ENCODE measurements at places on chromosomes 6 and 20.
A peak's percentile ranks its signal among the peaks of the same experiment; 100 is the strongest.

GRCh38 chr6:14766391-14766994, 479.4 kb upstream of the JARID2 start:
- DNase-seq: no peak

GRCh38 chr20:51206032-51206662, 183.2 kb upstream of the KCNG1 start:
- no peak for DNase-seq

DNA sequence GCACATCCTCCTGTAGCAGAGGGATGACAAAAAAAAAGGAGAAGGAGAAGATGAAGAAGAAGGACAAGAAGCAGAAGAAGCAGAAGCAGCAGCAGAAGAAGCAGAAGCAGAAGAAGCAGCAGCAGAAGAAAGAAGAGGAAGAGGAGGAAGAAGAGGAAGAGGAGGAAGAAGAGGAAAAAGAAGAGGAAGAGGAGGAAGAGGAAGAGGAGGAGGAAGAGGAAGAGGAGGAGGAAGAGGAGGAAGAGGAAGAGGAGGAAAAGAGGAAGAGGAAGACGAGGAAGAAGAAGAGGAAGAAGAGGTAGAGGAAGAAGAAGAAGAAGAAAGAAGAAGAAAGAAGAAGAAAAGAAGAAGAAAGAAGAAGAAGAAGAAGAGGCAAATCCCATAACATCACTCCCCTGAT, 35.0 kb upstream of the AHI1 start:
- DNase-seq: no peak

DNA sequence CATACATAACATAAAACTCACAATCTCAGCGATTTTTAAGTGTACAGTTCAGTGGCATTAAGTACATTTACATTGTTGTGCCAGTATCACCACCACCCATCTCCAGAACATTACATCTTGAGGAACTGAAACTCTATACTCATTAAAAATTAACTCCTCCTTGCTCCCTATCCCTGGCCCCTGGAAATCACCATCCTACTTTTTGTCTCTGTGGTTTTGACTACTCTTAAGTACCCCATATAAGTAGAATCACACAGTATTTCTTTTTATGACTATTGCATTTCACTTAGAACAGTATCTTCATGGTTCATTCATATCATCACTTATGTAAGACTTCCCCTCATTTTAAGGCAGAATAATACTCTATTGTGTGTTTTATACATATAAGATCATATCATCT, 1108.1 kb downstream of the GRIK2 start:
- DNase-seq: no peak

DNA sequence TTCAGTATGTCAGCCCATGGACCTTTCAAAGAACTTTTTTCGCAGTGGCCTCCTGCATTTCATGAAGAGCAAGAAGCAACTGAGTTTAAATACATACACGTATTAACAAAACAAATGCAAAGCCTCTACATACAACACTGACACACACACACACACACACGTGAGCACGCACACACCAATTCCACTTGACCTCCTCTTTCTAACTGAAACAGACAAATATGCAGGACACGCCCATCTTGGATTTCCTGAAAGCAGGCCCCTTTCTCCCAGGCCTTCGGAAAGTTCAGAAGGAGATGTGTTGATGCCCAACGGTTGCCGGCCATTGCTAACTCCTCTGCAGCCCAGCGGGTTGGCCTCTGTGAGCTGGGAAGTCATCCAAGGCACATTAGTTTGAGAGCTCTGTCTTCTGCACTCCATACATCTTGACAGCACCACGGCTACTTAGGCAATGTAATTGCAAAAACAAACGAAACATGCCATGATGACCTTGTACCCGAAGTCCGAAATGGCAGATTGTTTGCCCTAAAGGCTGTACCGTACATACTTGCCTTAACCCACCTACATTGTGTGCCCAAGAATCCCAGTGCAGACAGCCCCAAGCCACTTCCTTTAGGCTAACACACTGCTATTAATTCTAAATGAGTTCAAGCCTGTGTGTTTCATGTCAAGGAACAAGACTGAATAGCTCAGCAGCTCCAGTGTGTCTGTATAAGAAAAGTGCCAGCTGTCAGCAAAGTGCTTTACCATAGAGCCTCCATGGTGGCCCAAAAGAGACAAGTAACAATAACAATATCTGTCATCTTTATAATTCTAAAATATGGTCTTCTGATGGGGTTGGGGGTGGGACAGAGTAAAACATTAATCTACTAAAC, 138.8 kb upstream of the RNF217 start:
- no peak for DNase-seq

- no peak for DNase-seq
Measured at GRCh38 chr20:53298911-53299310, 294.7 kb downstream of the ZNF217 start.

DNA sequence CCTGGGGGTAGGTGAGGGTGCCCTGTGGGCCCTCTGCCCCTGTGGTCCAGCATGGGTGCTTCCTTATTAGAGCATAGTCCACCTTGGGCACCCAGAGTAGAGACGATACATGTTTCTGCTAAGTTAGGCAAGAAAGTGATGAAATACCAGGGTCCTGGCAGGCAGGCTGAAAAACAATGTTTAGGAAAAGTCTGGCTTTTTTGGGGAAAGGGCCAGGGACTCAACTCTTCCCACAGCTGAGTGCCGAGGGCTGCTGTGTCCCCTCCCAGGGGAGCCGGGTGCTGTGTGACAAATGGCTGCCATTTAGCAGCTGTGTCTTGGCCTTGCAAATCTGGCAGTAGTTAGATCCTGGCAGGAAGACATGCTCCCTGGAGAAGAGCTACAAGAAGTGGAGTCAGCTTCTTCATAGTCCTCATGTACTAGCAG, 61.5 kb downstream of the RREB1 start:
- no peak for DNase-seq

- DNase-seq: no peak
Measured at GRCh38 chr6:132017942-132018341, 66.8 kb upstream of the CCN2 start.

GRCh38 chr20:62558779-62559178, 83.0 kb upstream of the GATA5 start:
- peak; percentile 23 for DNase-seq

- no peak for DNase-seq
Measured at GRCh38 chr6:97069363-97069762, 144.8 kb downstream of the KLHL32 start.

DNA sequence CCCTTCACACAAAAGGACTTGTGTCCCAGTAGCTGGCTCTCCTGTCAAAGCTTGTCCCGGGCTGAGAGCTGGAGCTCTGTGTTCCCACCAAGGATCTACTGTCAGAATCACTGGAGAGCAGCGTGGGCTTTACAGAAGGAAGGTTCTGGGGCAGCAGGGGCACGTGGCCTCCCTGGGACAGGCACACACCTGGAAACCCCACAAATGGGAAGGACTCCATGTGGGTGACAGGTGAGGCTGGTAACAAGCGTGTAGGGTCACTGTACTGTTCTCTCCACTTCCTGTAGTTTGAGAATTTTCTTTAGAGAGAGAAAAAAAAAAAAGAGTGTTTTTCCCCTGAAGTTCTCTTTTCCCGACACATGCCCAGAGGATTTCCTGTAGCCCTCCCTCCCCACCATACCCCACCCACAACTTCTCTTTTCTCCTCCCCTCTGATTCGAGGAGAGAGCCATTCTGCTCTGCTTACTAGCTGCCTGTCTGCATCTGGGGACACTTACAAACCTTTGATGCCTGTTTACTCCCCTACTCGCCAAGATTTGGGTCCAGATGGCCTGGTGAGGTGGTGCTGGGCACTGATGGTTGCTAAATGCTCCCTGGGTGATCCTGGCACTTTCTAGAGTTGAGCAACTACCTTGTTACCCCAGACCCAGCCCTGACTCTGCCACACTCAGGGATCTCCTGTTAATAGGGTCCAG, 84.1 kb upstream of the SIRPA start:
- no peak for DNase-seq

- no peak for DNase-seq
Measured at GRCh38 chr6:4164117-4164442, 28.7 kb upstream of the ECI2 start.

DNA sequence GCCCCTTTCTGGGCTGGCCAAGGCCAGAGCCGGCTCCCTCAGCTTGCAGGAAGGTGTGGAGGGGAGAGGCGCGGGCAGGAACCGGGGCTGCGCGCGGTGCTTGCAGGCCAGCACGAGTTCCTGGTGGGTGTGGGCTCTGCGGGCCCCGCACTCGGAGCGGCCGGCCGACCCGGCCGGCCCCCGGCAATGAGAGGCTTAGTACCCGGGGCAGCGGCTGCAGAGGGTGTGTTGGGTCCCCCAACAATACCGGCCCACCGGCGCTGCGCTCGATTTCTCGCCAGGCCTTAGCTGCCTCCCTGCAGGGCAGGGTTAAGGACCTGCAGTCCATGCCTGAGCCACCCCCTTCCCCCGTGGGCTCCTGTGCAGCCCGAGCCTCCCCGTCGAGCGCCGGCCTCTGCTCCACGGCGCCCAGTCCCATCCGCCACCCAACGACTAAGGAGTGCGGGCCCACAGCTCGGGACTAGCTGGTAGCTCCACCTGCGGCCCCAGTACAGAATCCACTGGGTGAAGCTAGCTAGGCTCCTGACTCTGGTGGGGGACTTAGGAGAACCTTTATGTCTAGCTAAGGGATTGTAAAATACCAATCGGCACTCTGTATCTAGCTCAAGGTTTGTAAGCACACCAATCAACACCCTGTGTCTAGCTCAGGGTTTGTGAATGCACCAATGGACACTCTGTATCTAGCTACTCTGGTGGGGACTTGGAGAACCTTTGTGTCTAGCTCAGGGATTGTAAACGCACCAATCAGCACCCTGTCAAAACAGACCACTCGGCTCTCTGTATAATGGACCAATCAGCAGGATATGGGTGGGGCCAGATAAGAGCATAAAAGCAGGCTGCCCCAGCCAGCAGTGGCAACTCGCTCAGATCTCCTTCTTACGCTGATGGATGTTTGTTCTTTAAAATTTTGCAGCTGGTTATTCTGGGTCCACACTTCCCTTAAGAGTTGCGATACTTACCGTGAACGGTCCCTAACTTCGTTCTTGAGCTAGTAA, 167.4 kb upstream of the RREB1 start:
- DNase-seq: no peak

GRCh38 chr20:47429409-47429808, 72.3 kb upstream of the NCOA3 start:
- DNase-seq: no peak

- DNase-seq: no peak
Measured at GRCh38 chr20:13147971-13148370, 73.1 kb upstream of the ISM1 start.

- DNase-seq: no peak
Measured at GRCh38 chr6:133683606-133684005, 205.3 kb upstream of the TCF21 start.

DNA sequence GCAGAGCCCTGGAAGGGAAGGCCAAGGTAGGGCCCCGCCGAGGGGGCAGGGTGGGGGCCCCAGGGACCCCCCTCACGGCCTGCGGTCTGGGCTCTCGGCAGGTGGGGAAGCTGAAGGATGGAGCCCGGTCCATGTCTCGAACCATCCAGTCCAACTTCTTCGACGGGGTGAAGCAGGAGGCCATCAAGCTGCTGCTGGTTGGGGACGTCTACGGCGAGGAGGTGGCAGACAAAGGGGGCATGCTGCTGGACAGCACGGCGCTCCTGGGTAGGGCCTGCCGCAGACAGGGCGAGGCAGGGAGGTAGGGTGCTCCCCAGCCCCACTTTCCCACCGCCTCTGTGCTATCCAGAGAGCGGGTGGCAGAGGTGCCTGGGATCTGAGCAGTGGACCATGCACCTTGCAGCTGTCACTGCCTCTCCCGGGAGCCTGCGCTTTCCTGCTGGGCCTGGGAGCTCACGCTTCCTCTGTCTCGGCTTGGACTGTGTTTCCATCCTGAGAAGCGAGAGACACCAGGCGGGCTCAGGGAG, 83.1 kb downstream of the SYNJ2 start:
- no peak for DNase-seq

- DNase-seq: no peak
Measured at GRCh38 chr6:7719364-7719850, 6.5 kb upstream of the BMP6 start.

- no peak for DNase-seq
Measured at GRCh38 chr6:56807326-56807988, 147.4 kb upstream of the BEND6 start.

- DNase-seq: no peak
Measured at GRCh38 chr6:107894809-107895396, 63.1 kb downstream of the SEC63 start.

DNA sequence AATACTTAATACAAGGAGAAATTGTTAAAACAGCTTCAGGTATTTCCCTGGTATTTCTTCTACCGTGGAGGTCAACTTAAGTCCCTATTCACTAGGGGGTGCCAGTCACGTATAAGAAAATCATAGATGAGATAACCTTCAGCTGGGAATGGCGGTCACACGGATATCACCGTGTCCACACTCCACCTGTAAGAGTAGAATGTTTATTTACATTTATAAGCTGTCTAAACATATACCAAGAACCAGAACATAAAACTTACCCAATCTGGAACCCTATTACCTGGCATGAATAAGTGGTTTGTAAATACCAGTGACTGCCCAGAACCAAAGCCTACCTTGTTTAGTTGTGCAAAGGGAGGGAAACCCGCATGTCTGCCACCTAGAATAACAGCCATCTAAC, 1.9 kb upstream of the ELOVL4 start:
- peak; percentile 91 for DNase-seq

GRCh38 chr20:50692552-50692933, 1.2 kb upstream of the RIPOR3 start:
- no peak for DNase-seq

DNA sequence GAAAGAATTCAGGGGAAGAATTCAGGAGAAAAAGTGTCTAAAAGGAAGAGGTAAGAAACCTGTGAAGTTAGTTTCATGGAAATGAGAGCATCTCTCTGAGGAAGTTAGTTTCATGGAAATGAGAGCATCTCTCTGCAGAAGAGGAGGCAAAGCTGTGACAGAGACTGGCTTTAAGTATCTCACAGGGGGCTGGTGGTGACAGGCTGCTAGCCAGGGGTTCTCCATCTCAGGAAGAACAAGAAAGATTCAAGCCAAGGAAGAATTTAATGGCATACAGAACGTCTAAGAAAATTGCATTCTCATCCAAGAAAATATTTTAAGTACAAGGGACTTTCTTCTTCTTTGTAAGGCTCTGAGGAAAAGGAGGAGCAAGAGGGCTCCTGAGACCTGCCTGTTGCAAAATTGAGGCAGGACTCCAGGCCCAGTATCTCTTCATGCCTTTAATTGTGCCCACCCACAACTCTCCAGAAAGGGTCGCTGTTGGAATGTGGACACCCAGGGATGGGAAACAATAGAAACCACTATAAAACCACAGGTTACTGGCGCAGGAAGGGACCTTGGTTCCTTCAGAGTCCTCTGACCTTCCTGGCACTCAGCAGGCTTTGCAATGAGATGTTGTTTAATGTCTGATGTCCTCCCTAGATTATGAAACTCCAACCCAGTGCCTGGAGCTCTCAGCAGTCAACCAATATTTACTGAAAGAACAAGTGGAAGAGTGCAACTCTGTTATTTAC, 136.8 kb downstream of the FNDC1 start:
- no peak for DNase-seq

- DNase-seq: peak; percentile 74
Measured at GRCh38 chr6:138815797-138816528, 20.1 kb downstream of the ECT2L start.

- DNase-seq: no peak
Measured at GRCh38 chr6:16292432-16292831, 54.0 kb downstream of the GMPR start.
